ENCODE measurements at places on chromosomes 1 and 21.

- DNase-seq = peak; percentile 27
Measured at GRCh38 chr1:204684571-204685235, 835 bp downstream of the LRRN2 start.

DNA sequence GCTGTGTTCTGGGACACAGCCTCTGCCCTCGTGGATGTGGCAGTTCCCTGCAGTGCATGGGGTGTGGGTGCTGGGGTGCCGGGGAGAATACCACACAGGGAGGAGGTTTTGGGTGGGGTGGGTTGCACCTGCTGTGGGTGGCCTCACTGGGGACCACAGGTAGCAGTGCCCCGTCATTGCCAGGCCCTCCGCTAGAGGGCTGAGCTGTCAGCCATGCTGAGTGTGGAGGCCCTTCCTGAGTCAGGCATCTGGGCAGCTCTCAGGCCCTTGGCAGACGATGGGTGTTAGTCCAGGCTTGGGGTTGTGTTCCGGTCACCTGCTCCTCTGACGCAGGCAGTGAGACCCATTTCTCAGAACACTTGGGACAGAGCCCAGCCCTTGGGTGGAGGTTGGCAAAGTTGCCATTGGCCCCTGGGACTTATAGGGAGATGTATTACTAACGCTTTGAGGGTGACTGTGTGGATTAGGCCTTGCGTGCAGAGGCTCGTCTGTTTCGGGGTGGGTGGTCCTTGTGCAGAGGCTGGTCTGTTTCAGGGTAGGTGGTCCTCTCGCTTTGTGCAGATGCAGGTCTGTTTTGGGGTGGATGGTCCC, 23.9 kb downstream of the PCNT start:
- DNase-seq = no peak

- peak; percentile 78 for DNase-seq
Measured at GRCh38 chr1:32892368-32893197, 6.3 kb downstream of the HPCA start.

DNA sequence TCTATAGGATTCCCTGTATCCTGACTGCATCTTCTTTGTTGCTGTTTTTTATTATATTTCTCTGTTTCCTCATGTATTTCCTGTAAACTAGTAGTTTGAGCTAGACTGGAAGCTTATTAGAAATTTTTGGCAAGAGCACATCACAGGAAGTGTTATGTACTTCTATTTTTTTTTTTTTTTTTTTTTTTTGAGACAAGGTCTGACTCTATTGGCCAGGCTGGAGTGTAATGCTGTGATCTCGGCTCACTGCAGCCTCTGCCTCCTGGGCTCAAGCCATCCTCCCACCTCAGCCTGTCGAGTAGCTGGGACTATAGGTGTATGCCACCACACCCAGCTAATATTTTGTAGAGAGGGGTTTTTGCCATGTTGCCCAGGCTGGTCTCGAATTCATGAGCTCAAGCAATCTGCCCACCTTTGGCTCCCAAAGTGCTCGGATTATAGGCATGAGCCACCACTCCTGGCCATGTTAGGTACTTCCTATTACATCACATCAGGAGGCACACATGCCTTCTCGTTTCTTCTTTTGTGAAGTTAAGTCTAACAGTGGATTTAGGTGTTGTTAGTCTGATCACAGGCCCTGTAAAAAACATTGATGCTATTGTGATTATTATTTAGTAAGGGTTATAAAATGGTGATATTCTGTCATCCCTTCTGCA, 12.5 kb downstream of the C1orf21 start:
- DNase-seq = no peak

DNA sequence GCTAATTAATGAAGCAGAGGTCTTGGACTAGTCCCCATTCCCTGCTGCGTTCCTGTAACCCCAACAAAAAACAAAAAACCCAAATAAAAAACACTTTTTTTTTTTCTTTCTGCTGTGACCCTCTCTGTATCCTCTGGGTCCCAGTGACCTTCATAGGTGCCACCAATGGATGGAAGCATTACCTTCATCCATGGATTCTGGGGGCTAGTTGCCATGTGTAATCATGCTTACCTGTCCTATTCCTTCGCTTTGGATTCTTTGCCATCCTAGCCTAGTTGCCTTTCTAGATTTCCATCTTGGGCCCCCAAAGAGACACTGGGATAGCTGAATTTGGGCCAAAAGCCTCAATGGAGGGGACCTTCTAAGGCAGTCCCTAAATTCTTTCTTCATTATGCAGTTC, 1208.7 kb downstream of the BRINP3 start:
- no peak for DNase-seq

- no peak for DNase-seq
Measured at GRCh38 chr1:22117851-22118250, 25.0 kb downstream of the WNT4 start.

- DNase-seq = no peak
Measured at GRCh38 chr1:205678286-205679111, 1.8 kb downstream of the SLC45A3 start.

DNA sequence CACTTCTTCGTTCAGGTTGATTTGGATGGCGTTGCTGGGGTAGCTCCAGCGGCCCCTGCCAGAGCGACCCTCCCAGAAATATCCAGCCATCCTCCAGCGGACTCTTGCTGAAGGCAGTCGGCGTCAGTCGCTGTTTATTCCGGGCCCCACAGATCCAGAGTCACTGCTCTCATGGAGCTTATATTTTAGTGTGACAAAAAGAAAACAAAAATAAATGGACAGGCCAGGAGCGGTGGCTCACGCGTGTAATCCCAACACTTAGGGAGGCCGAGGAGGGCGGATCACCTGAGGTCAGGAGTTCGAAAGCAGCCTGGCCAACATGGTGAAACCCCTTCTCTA, 791 bp upstream of the CFAP298 start:
- no peak for DNase-seq

DNA sequence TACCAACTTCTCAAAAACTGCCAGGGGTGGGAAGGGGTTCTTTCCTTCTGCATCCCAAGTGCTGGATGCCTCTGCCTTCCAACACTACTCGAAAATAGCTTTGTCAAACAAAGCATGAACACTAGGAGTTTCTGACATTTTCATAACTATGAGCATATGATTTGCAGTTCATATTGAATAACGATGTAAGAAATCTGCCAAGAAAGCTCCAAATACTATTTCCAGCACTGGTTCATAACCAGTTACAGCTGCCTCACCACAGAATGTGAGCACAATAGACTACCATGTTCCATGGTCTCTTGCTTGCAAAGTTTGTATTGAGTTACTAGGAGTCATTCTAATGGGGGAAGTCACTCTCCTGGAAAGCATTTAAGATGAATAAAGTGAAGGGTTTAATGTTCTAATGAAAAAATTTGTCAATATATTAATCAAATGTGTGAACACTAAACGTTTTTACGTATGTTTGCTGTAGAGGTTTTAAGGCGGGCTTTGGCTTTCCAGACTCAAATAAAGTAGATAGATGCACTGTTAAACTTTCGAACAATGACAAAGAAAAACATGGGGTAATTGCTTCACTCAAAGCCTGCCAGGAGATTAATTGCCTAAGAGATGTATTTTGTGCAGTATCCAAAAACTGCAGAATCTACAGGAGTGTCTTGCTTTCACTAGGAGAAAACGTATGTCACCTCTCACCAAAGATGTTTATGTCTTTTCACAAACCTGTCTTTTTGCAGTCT, 78.6 kb upstream of the UBE2U start:
- no peak for DNase-seq

DNA sequence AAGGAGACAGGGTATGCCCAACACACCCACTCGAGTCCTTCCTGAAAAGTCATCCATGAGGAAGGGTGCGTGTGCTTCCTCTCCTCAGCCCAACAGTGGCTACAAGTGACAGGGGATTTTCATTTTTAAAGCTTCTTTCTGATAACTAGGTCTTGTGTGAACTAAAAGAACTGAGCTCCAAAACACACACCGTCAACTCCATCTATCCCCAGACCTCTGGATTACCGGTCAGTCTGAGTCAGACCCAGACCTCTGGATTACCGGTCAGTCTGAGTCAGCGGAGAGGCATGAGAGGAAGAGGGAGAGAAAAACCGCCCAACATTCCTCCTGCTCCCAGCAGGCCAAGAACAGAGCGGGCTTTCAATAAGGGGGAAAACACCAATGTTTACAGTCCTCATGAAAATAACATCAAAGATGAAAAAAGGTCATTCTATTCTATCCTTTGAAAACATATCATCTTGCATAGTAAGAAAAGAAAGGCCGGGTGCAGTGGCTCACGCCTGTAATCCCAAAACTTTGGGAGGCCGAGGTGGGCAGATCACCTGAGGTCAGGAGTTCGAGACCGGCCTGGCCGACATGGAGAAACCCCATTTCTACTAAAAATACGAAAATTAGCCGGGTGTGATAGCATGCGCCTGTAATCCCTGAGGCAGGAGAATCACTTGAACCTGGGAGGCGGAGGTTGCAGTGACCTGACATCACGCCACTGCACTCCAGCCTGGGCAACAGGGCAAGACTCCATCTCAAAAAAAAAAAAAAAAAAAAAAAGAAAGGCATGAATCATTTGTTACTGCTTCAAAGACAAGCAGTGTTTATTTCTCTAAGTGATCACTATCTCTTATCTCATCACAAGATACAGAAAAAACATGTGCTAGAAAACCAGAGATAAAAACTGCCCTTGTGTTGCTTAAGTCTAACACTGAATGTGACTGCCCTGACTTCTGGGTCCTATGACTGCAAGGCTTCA, 3.4 kb downstream of the PTTG1IP start:
- DNase-seq = no peak

GRCh38 chr21:25717491-25718147, 17.1 kb downstream of the ATP5PF start:
- DNase-seq = no peak

- DNase-seq = no peak
Measured at GRCh38 chr1:157955857-157956256, 37.6 kb upstream of the KIRREL1 start.

GRCh38 chr1:67843331-67843730, 10.1 kb upstream of the GNG12 start:
- DNase-seq = no peak

GRCh38 chr1:233432916-233433315, 105.4 kb downstream of the MAP3K21 start:
- DNase-seq = no peak

DNA sequence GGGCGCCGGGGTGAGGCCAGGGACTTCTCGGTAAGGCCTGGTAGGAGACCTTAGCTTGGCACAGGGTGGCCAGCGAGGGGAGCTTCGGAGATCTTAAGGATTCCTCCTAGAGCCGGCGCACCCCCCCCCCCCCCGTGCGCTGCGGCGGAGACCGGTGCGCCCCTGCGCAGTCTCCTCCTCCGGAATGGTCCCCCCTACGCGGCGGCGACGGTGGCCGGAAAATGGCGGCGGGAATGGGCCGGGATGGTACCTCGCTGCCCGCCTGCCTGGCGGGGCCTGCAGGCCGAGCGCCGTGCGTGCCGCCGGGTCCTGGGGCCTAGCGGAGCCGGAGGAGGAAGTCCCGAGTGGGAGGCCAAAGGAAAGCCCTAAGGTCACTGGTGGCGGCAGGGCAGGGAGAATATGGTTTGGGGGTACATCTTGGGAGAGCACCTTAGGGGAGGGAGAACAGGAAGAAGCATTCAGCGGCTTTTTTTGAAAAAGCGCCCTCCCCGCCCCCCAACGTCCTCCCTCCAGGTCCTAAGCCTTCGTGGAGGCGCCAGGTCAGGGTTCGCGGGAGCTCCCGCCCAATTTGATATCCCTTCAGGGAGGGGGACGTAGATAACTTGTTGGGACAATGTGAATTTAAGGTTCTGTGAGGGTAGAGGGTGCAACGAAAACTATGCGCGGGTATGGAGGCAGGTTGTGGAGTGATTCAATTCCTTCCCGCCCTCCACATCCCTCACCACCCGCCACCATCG, 429 bp downstream of the SRRM1 start:
- no peak for DNase-seq

DNA sequence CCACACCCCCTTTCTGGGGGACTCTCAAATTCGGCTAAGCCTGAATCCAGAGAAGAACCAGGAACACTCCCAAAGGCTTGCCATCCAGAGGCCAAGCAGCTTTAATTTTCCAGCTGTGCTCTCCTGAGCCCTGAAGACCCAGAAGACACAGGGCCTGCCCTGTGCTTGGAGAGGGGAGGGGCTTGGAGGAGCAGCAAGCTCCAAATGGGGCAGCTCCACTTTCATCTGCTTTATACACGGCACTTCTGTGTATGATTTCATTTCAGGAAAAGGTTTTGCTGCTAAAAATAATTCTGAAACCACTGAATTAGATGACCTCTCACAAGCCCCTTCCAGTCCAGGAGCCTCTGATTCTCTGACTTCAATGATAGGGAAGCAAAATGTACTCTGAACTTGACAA, 39.2 kb upstream of the CTTNBP2NL start:
- DNase-seq = no peak

DNA sequence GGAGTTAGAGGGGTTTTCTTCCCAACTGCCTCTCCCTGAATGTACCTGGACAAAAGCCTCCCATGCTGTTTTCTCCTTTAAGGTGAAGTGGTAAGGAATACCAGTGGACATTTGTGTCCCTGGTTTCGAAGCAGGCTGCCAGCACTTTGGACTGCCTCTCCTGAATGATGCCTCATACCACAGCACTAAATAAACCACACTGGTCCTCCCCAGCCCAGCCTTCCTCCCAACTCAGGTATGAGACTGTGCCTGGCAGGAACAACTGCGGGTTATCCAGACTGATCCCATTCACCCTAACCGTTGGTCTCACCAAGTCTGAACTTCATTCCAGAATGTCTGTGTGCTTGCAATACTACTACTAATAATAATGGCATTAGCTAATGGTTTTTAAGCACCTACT, 9.3 kb downstream of the COQ8A start:
- no peak for DNase-seq

DNA sequence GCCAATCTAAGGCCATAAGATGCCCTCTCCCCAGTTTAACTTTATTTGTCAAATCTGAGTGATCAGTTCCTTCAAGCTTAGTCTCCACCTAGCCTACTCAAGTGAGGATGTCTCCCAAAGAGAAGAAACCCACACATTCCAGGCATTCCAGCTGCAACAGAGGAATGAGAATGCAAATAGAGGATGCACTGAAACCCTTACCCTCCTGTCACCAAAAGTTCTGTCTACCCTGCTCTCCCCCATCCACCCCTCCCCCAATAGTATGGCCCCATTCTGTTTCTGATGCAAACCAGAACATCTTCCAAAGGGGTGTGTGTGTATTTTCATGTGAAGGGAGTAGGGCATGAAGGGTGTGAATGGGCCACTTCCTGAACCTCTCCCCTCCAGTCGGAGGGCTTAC, 3.0 kb downstream of the DUSP23 start:
- no peak for DNase-seq

DNA sequence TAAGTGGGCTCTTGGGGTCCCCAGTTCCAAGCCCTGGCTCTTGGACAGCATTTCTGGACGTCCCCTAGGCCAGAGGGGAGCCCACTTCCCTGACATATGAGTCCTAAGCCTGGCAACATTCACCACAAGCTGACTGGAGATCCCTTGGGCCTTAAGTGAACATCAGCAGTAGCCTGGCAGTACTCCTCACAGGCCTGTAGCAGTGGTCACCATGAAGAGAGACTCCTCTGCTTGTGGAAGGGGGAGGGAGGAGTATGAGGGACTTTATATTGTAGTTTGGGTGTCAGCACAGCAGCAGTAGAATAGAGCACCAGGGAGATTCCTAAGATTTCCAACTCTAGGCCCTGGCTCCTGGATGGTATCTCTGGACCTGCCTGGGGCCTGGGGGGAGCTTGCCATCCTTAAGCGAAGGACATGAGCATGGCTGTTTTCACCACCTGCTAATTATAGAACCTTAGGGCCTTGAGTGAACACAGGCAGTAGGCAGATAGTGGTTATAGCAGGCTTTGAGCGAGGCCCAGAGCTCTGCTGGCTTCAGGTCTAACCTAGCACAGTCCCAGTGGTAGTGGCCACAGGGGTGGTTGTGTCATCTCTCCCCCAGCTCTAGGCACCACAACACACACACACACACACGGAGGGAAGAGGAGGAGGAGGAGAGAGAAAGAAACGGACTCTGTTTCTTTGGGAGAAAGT, 71.4 kb upstream of the APOBEC4 start:
- DNase-seq = no peak
